ENCODE measurements at places on chromosomes 3 and 15. TPM values are rescaled to one million over a fixed set of nuclear protein-coding genes. Genes with fewer than 3 reads are reported as not detected.

GRCh38 chr15:66472176-66472999, 25.2 kb downstream of the SNAPC5 start:
- no peaks in the 10 kb centered on the region for H3K36me3 ChIP-seq
- no peaks in the 10 kb centered on the region for H3K27me3 ChIP-seq
- H3K4me1 ChIP-seq: peaks cover 6% of the 10 kb centered on the region
- peak overlapping the region; percentile 38 for H3K27ac ChIP-seq
- H3K4me3 ChIP-seq: no peak overlapping the region

- H3K27me3 ChIP-seq: no peaks in the 10 kb centered on the region
- H3K4me3 ChIP-seq: no peak overlapping the region
- DNase-seq: no peak
- no peak overlapping the region for H3K27ac ChIP-seq
- H3K36me3 ChIP-seq: no peaks in the 10 kb centered on the region
Measured at GRCh38 chr3:152615681-152616080, 219.2 kb upstream of the P2RY1 start.

DNA sequence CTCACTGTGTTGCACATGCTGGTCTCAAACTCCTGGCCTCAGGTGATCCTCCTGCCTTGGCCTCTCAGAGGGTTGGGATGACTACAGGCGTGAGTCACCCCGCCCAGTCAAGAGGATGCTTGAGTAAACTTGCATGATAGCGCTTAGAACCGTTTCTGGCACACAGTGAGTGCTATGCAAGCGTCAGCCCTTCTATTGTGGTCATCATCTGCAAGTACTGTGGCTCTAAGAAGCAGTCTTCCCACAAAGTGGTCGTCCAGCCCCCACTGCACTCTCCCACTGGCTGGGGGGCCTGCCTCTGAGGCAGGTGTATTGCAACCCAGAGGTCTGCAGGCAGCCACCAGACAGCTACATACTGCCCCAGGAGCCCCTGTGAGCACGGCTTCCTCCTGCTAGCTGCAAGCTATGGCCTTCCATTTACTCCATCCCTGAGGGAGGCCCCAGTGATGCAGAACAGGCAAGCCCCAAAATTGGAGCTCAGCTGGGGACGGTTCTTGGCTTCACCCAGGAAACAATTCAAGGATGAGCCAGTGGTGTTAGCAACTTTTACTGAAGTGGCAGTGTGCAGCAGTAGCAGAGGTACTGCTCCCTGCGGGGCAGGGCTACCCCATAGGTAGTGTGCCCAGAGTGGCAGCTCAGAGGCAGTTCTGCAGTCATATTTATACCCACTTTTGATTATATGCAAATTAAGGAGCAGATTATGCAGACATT, 95.4 kb downstream of the LSM3 start:
- H3K4me3 ChIP-seq: no peak overlapping the region
- no peak overlapping the region for H3K27ac ChIP-seq
- H3K4me1 ChIP-seq: no peaks in the 10 kb centered on the region
- H3K36me3 ChIP-seq: no peaks in the 10 kb centered on the region
- no peaks in the 10 kb centered on the region for H3K27me3 ChIP-seq

- H3K27me3 ChIP-seq: no peaks in the 10 kb centered on the region
- DNase-seq: no peak
- no peaks in the 10 kb centered on the region for H3K36me3 ChIP-seq
- H3K4me1 ChIP-seq: no peaks in the 10 kb centered on the region
- H3K27ac ChIP-seq: no peak overlapping the region
Measured at GRCh38 chr3:133487204-133487603, 86.3 kb upstream of the CDV3 start.

- no peaks in the 10 kb centered on the region for H3K4me1 ChIP-seq
- no peak overlapping the region for H3K27ac ChIP-seq
- no peaks in the 10 kb centered on the region for H3K27me3 ChIP-seq
- no peaks in the 10 kb centered on the region for H3K36me3 ChIP-seq
- DNase-seq: no peak
Measured at GRCh38 chr3:114319453-114319852, 25.6 kb downstream of the TIGIT start.

DNA sequence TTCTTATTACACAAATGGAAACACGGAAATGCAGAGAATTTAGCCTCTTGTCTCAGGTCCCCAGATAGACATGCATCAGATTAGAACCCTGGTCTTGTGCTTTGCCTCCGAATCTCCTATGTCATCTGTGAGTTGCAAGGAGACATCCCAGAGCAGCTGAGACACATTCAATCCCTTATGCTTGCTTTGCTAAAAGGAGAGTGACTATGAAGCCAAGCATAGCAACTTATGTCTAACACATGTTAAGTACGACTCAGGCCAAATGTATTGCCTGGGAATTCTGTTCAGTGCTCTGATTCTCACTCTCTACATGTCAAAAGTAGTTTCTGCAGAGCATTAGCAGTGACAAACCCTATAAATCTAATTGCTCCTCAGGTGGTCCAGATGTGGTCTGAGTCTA, 30.6 kb upstream of the LRRC3B start:
- DNase-seq: no peak
- no peaks in the 10 kb centered on the region for H3K4me1 ChIP-seq
- H3K4me3 ChIP-seq: no peak overlapping the region

DNA sequence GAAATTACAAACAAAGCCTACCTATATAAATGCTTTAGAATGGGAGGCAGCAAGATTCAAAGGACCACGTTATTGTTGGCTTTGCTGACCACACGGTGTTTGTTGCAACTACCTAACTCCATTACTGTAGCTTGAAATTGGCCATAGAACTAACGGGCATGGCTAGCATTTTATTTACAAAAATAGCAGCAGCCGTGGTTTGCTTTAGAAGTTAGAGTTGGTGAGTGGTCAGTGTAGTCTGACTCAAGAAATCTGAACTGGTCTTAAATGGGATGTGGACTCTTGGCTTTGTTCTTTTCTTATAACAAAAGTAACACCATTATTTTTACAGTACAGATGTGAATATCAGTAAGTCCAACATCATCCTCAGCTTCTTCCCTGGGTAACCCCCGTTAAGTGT, 10.6 kb downstream of the ATP1B3 start:
- no peaks in the 10 kb centered on the region for H3K4me1 ChIP-seq
- no peak overlapping the region for H3K4me3 ChIP-seq
- no peaks in the 10 kb centered on the region for H3K27me3 ChIP-seq
- no peak for DNase-seq
- no peak overlapping the region for H3K27ac ChIP-seq
- H3K36me3 ChIP-seq: no peaks in the 10 kb centered on the region

GRCh38 chr3:14410503-14411165, 8.2 kb downstream of the SLC6A6 start:
- H3K27me3 ChIP-seq: no peaks in the 10 kb centered on the region
- H3K4me3 ChIP-seq: no peak overlapping the region
- peaks cover 20% of the 10 kb centered on the region for H3K4me1 ChIP-seq
- peaks cover 31% of the 10 kb centered on the region for H3K36me3 ChIP-seq
- DNase-seq: no peak
- H3K27ac ChIP-seq: peak overlapping the region; percentile 13

DNA sequence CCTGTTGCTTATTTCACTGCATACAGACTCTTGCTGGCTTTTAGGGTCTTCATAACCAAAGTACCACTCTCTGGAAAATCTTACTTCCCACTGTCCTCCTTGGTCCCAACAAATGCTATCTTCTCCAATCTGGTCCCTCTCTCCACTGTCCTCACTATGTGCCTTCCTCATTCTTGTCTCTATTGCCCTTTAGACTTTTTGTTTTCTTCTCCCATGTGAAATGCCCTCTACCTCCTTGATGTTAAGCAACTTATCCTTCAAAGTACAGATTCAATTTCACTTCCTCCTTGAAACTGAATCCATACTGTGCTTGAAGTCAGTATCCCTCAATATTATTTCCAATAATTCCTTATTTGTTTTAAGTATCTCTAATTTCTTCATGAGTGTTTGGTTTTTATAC, 60.8 kb downstream of the CGGBP1 start:
- H3K36me3 ChIP-seq: no peaks in the 10 kb centered on the region
- no peak overlapping the region for H3K4me3 ChIP-seq
- no peak for DNase-seq
- H3K27me3 ChIP-seq: no peaks in the 10 kb centered on the region
- H3K27ac ChIP-seq: no peak overlapping the region

DNA sequence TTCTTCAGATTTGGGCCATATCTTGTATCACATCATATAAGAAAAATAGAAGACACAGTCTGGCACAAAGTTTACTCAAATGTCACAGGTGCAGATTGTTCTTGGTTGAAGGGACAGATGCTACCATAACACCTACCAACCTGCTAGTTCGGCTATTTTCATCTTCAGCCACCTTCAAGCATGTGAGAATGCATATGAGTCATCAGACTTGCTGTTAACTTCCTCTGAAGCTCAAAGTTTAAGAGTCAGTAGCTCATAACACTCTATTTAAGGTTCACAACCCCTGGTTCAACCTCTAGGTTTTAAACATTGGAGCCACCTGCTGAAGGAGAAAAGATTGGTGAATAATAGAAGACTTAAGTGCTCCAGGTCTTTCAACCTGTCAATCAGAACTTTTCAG, 522.8 kb downstream of the NLGN1 start:
- no peaks in the 10 kb centered on the region for H3K27me3 ChIP-seq
- no peaks in the 10 kb centered on the region for H3K36me3 ChIP-seq
- DNase-seq: no peak
- no peaks in the 10 kb centered on the region for H3K4me1 ChIP-seq
- H3K4me3 ChIP-seq: no peak overlapping the region
- H3K27ac ChIP-seq: no peak overlapping the region

- no peak overlapping the region for H3K4me3 ChIP-seq
- H3K36me3 ChIP-seq: no peaks in the 10 kb centered on the region
- peak overlapping the region; percentile 25 for H3K27ac ChIP-seq
- no peak for DNase-seq
Measured at GRCh38 chr3:114879059-114880031, 267.7 kb downstream of the ZBTB20 start.

GRCh38 chr3:20326541-20326940, 140.5 kb upstream of the SGO1 start:
- H3K4me3 ChIP-seq: no peak overlapping the region
- H3K27ac ChIP-seq: no peak overlapping the region
- H3K27me3 ChIP-seq: no peaks in the 10 kb centered on the region
- no peak for DNase-seq

GRCh38 chr3:156201411-156202405, 81.3 kb downstream of the KCNAB1 start:
- no peak overlapping the region for H3K4me3 ChIP-seq
- no peaks in the 10 kb centered on the region for H3K4me1 ChIP-seq
- no peak overlapping the region for H3K27ac ChIP-seq
- no peak for DNase-seq
- no peaks in the 10 kb centered on the region for H3K27me3 ChIP-seq

DNA sequence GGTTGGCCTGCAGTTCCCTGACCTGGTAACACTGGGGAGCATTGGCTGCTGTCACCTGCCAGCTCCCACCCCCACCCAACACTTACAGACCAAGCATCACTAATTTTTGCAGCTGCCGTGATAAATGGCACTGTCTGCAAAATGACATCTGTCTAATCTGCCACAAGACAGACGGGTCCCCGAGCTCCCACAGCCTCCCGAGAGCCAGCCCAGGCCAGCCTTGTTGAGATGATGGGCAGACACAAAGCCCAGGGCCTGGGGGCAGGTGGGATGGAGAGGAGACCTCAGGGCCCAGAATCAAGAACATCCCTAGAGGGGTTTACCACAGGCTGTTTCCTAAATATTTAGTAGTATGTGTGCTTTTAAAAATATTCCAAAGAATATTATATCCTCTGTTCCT, 203.4 kb downstream of the TBC1D2B start:
- H3K4me1 ChIP-seq: no peaks in the 10 kb centered on the region
- H3K4me3 ChIP-seq: no peak overlapping the region
- no peak overlapping the region for H3K27ac ChIP-seq
- DNase-seq: no peak
- no peaks in the 10 kb centered on the region for H3K36me3 ChIP-seq

DNA sequence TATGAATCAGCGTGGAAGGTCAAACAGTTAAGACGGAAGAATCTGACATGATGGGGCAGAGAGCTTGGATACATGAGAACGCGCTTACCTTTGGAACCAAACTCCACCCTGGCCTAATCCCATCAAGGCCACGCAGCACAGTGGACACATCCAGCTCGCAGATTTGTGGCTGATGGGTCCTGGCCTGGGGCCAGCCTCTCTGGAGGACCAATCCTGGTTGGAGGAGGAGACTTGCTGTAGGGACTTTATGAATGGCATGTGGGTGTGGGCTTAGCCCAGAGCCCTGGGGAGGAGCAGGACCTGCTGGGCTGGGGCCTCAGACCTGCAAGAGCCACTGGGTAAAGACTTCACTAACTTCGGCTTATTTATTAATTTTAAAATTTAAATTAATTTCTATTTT, 73.4 kb upstream of the ANKRD34C start:
- H3K4me1 ChIP-seq: no peaks in the 10 kb centered on the region
- no peaks in the 10 kb centered on the region for H3K36me3 ChIP-seq
- no peak overlapping the region for H3K4me3 ChIP-seq
- H3K27ac ChIP-seq: no peak overlapping the region

MOBP gene
- not detected for total RNA-seq

UROC1 gene
- not detected for total RNA-seq

CATSPER2 gene
- 22.2 TPM for total RNA-seq

SEMA3F gene
- total RNA-seq: 23.3 TPM

PLCB2 gene
- total RNA-seq: 16.5 TPM
